Tibial nerve (tissue), 4 donors: ENCODE measurements at places on chromosomes 4 and X.
A peak's percentile ranks its signal among the peaks of the same experiment; 100 is the strongest.

GRCh38 chr4:180641495-180641894 lies 1601.7 kb upstream of the TENM3 start:
- no peaks in the 10 kb centered on the region for H3K4me1 ChIP-seq
- no peak overlapping the region for H3K27ac ChIP-seq
- H3K36me3 ChIP-seq = no peaks in the 10 kb centered on the region
- no peak for DNase-seq

GRCh38 chrX:119692191-119693039 lies 553 bp downstream of the SEPTIN6 start:
- peaks cover 22% of the 10 kb centered on the region for H3K4me1 ChIP-seq
- H3K4me3 ChIP-seq = peak overlapping the region; percentile 63
- peak overlapping the region; percentile 76 for H3K27ac ChIP-seq
- no peaks in the 10 kb centered on the region for H3K36me3 ChIP-seq
- DNase-seq = no peak

GRCh38 chr4:38411092-38411491 lies 252.9 kb upstream of the KLF3 start:
- no peak for DNase-seq
- no peaks in the 10 kb centered on the region for H3K27me3 ChIP-seq
- no peak overlapping the region for H3K27ac ChIP-seq
- H3K4me3 ChIP-seq = no peak overlapping the region

DNA sequence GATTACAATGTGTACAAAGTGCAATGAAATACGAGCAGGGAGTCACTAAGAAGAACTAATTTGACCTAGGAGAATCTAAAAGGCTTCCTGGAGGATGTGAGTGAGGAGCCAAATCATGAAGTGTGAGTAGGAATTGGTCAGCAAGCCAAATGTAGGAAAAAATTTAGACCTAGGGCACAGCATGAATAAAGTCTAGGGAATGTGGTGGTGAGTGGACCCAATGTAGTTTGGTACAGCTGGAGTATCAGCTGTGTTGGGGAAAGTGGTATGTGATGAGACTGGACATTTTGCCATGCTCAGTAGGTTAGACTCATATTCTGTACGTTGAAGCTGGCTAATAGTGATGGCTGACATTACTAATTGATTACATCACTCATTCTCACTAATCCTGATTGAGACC lies 191.0 kb downstream of the AFF2 start:
- no peak for DNase-seq
- no peaks in the 10 kb centered on the region for H3K4me1 ChIP-seq
- no peak overlapping the region for H3K27ac ChIP-seq

DNA sequence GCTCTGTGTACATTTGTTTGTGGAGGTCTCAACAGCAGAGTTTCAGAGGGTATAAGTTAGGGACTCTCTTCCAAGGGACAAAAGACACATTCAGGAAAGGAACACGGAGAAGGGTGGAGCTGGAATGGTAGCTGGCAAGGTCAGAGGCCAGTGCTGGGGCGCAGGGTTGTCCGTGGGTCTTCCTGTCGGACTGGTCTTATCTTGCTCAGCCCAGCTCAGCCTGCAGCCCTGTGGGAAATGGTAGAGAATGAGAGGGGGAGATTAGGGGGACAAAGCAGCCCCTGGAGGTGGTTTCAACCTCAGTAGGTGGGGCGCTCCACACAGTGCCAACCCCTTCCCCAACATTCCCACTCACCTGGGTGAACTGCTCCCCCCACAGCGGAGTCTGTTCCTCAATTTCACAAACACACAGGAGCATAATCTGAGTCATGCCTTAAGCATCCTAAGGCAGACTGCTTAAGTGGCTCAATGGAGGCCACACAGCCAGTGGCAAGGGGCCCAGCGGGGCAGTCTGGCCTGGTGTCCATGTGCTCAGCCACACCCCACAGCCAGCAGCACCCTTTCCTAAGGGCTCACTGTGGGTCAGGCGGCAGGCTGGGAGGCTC lies 6.9 kb upstream of the HDAC6 start:
- no peak overlapping the region for H3K4me3 ChIP-seq
- H3K27me3 ChIP-seq = no peaks in the 10 kb centered on the region
- H3K4me1 ChIP-seq = no peaks in the 10 kb centered on the region
- no peak for DNase-seq
- no peaks in the 10 kb centered on the region for H3K36me3 ChIP-seq
- H3K27ac ChIP-seq = no peak overlapping the region
